ENCODE measurements at places on chromosomes 2 and 18.

DNA sequence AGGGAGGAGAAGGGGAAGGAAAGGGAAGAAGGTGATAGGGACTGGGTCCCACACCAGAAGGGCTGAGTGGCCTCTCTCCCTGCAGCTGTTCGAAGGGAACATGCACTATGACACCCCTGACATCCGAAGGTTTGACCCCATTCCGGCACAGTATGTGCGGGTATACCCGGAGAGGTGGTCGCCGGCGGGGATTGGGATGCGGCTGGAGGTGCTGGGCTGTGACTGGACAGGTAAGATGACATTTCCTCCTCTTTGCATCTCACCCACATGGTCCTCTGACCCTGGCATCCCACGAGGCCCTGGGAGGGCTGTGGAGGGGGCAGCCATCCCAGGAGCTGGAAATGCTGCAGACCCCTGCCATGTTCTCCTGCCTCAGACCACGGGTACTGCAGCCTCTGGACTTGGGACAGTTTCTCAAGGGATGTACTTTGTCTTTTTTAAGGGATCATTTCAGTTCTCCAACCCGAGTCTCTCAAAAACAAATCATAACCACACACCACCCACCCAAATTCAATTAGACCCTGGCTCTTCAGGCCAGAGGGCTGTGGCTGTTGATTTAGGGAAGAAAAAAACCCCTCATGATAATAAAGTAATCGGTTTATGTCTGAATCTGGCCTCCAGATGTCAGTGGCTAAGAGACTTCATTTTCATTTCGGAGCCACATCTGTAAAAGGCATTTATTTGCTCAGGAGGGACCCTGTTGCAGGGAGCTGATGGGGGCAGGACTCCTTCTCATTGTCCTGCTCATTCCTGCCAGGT lies 63.5 kb downstream of the NRP2 start:
- no peak for DNase-seq

- no peak for DNase-seq
Measured at GRCh38 chr2:28449126-28449487, 46.8 kb upstream of the PLB1 start.

DNA sequence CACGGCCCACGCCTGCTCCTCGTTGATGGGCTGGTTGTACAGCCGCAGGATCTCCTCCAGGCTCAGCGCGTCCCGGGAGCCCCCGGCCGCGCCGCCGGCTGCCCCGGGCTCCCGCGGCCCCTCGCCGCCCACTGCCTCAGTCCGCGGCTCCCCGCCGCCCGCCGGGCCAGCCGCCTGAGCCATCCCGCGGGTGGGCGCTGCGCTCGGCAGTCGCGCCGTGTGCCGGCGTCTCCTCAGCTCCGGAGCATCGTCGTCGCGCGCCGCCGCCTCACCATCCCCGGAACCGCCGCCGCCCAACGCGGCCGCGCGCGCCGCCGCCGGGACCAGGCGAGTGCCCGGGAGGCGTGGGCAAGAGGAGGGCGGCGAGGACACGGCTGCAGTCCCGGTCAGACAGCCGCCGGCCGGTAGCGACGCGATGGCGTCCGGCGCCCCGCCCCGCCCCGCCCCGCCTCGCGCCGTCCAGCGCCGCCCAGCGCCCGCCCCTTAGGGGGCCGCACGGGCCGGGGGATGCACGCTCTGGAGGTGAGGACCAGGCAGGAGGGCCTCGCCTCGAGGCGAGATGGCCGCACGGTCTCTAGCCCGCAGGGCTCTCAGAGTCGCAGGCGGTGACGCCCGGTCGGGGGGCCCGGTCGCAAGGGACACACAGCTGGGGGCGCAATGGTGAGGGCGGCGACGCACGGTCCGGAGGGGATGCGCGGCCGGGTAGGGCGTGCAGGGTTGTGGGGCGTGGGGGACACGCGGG lies at the start of gene SPIRE1:
TSS of gene SPIRE1 (minus strand) at position 424 of the 742 bp plus-strand sequence. CDS start at position 183, 241 bp downstream.
- no peak for DNase-seq

DNA sequence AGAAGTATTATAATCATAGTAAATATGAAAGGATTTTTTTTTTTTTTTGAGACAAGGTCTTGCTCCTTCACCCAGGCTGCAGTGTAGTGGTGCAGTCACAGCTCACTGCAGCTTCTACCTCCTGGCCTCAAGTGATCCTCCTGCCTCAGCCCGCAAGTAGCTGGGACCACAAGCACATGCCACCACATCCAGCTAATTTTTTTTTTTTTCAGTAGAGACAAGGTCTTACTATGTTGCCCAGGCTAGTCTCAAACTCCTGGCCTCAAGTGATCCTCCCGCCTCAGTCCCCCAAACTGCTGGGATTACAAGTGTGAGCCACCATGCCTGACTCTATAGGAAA lies 301.6 kb upstream of the STON1 start:
- no peak for DNase-seq

- DNase-seq, result no peak
Measured at GRCh38 chr2:28644760-28645159, 106.9 kb upstream of the PPP1CB start.

DNA sequence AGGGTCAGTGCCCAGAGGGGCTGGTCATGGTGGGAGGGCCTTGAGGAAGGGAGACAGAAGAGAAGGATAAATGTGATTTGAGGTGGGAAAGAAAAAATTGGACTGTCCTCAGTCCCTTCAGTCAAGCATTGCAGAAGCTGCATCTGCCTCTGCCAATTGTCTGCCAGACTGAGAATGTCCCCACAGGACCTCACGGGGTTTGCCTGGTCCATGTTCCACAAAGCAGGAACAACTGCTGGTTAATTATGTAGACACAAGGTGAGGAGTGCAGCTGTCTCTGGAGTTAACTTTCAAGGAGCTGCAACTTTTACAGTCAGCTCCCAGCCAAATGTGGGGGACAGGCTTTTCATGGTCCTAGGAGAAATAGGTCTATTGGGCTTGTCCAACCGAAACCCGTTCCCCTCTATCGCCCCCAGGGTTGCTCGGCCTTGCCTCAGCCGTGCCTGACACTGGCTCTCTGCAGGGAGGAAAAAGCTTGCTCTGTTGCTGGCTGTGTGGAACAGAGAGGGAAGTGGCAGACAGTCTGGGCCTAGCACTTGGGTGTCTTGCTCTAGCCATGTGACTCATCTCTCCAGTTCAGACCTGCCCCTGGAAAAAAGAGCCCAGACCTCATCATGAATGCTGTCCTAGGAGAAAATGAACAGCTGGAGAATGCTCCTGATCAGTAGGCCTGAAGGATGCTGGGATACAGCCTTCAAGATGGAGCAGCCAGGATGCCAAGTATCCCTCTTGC lies 31.1 kb upstream of the PAX8 start:
- DNase-seq, result no peak

DNA sequence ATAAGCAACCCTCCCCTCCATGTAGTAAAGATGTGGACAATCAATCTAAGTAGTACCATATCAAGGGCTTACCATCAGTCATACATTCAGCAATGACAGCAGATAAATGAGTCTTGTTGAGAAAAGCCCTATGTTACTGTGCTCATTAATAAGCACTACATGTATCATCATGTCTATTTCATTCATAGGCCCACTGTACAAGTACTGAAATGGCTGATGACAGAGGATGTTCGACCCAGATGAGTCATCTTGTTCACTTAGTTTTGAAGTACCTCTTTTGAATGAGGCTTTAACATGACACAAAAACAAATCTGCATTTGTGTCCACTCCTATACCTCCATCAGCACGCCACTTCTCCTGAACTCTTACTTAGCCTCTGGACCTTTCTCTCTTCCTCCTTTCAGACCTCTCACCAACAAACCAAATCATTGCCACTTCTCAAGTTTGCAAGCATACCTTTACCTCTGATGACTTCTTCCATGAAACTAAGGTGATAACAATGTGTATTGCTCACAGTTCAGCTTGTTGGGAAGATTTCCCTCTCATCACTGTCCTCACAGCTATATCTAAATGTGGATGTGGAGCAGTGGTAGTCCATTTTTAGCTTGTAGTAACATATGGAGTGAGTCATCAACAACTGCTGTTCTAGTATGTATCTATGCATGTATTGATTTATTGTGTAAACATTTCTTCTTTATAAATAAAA lies 921.0 kb upstream of the SLC39A10 start:
- DNase-seq, result no peak

DNA sequence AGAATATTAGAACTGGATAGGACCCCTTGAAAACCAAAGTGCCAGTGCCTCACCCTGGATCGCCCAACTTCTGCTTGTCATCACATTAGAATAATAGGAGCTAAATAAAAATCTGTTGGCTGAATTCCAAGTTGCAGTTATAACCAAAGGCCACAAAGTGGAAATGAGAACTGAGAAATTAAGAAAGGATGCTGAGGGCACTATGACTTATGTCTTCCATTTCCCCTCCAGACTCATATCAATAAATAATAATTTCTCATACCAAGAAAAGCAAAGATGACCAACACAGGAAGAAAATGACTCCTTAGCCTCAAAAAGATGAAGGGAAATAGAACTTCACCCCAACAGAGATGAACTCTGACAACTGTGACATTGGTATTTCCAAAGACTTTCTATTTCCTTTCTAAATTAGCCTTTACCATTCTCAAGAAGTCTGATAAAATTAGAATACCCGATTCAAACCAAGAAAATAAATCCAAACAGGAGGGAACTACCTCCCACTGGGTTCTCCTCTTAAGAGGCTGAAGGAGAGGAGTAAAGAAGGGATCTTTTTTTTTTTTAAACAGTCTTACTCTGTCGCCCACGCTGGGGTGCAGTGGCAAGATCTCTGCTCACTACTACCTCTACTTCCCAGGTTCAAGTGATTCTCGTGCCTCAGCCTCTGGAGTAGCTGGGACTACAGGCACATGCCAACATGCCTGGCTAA lies 46.5 kb upstream of the EPG5 start:
- no peak for DNase-seq

DNA sequence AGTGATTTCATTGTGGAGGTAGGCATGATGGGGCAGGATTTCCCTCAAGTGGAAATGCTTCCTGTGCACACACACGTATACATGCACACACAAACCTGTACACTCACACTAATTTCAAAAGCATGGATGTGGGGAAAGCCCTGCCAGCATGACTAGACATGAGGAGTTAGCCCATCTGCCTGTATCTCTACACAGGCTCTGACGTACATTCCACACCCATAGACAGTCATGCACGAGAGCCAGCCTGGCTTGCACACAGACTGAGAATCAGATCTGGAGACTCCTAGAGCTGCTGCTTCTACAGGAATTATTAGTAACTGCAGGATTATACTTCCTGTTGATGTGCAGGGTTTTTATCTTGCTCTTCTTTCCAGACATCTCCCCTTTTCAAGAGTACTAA lies 27.3 kb upstream of the NFU1 start:
- DNase-seq, result peak; percentile 91

DNA sequence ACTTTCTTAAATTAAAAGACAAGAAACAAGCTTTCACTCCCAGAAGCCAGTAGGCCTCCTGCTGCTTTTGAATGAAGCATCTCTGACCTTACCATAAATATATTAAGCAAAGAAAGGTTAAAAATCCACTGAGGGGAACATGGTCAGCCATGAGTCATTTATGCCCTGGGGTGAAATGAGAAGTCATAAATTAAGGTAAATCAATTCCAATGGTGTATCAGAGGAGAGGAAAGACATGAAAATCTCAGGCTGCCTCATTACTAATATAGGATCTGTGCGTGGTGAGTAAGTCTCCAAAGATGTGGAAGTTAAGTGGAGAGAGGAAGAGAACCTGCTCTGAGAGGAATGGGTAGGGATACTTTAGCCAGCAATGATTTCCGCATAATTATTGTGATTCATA lies 292.3 kb upstream of the CHAC2 start:
- no peak for DNase-seq
